ENCODE measurements at places on chromosomes 7 and 10.

GRCh38 chr10:23060918-23061317 is 34.5 kb upstream of the MSRB2 start:
- DNase-seq = no peak

DNA sequence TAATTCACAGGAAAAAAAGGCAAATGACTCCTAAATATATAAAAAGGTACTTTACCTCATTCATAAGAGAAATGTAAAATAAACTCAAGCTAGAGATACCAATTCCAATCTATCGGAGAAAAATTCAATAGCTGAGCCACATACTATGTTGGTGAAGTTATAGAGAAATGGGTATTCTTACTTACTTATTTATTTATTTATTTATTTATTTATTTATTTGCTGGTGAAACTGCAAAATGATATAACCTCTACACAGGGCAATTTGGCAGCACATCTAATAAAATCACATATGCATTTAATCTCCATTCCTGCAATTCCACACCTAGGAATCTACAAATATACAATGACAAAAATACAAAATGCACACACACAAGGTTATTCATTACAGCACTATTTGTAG is 117.5 kb upstream of the TMEM168 start:
- no peak for DNase-seq

DNA sequence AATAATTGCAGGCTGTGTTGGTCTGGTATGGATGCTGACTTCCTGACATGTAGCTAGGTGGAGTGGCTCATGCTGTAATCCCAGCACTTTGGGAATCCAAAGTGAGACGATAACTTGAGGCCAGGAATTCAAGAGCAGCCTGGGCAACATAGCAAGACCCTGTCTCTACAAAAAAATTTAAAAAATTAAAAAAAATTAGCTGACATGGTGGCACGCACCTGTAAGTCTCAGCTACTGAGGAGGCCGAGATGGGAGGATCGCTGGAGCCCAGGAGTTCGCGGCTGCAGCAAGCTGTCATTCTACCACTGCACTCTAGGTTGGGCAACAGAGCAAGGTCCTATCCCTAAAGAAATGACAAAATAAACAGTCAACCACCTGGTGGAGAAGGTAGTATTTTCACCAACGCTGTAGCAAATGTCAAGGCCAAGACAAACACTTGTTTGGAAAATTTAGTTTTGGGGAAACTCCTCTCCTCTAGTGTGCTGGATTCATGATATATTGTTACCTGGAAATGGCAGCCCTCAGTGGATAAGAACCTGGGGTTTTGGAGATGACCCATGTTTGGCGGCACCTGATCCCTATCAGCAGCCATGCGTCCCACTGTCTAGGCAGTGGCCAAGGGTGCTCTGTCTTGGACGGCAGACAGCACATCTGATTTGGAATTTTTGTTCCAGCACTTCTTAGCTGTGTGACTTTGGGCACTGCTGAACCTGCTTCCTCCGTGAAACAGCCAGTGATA is 29.5 kb downstream of the CUX1 start:
- DNase-seq = no peak

- DNase-seq = no peak
These were observed 278.6 kb upstream of the HABP2 start for GRCh38 chr10:113274176-113274829.

- no peak for DNase-seq
These were observed 92.4 kb downstream of the ARID5B start for GRCh38 chr10:61993711-61994401.

- no peak for DNase-seq
These were observed 179.0 kb downstream of the DIP2C start for GRCh38 chr10:510415-510881.

DNA sequence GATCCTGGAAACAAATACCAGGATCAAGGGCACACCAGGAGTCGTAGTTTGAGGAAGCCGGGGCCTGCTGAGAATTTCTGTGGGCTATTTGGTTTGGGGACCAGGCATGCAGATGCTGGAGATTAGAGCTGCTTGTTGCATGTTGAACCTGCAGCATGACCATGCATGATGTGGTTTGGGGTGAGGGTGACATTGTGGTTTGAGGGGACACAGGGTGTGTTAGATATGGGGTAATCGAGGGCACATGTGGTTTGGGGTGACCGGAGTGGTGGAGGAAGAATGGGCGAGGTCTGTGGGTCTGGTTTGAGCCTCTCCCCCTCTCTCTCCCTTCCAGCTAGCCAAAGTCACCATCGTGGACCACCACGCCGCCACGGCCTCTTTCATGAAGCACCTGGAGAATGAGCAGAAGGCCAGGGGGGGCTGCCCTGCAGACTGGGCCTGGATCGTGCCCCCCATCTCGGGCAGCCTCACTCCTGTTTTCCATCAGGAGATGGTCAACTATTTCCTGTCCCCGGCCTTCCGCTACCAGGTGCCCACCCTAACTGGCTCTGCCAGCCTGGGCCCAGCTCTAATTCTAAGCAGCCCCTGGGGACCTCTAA is 10.2 kb downstream of the NOS3 start:
- DNase-seq = no peak

- DNase-seq = no peak
These were observed 138.9 kb downstream of the GRK5 start for GRCh38 chr10:119346095-119346832.

DNA sequence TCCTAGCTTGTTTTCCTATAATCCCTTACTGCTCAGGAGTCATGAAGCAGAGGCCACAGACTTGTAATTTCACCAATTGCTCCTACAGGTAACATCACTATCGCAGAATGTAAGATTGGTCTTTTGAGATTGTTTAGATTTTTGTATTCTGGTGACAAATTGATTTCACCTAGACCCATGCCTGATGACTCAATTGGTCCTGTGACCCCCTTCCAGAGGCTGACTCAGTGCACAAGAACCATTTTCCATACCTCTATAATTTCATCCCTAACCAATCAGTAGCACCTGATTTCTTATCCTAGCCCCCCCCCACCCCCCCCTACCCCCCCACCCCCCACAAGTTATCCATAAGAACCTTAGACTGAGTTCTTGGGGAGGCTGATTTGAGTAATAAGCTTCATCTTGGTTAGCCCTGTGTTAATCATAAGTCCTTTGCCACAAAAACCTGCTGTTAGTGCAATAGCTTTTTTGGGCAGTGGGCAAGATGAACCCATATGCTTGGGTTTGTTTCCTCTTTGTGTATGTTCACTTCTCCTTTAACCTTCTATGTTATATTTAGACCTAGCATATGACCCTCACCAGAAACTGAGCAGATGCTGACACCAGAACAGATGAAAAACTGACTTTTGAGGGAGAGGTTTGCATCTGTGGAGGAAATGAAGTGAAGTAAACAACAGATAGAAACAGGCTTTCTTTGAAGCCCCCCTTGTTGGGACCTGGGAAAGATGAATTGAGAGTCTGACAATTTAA is 187.1 kb downstream of the KIF20B start:
- no peak for DNase-seq

DNA sequence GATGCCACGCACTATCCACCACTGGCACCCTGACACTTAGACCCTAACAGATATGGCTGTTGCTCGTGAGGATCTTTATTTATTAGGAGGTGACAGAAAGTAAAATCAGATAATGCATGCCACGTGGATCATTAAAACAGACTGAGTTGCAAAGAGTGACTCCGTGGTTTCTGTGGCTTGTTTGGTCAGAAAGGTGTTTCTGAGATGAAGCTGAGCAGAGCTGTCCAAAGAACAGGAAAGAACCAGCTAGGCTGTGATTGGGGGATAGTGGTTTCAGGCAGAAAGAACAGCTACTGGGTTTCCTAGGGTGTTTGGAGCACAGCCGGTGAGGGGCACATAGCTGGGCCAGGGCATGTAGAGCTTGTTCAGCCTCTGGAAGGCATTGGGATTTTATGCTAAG is 34.4 kb downstream of the CSGALNACT2 start:
- DNase-seq = no peak

GRCh38 chr10:62356447-62356846 is 17.7 kb upstream of the ZNF365 start:
- no peak for DNase-seq

GRCh38 chr7:157234271-157234670 is 95.5 kb downstream of the UBE3C start:
- no peak for DNase-seq

- no peak for DNase-seq
These were observed 343.7 kb downstream of the TCERG1L start for GRCh38 chr10:130967784-130968183.

- no peak for DNase-seq
These were observed 4.4 kb downstream of the NAT16 start for GRCh38 chr7:101175664-101176063.

GRCh38 chr7:141203586-141203985 is 129.7 kb downstream of the TMEM178B start:
- DNase-seq = no peak

DNA sequence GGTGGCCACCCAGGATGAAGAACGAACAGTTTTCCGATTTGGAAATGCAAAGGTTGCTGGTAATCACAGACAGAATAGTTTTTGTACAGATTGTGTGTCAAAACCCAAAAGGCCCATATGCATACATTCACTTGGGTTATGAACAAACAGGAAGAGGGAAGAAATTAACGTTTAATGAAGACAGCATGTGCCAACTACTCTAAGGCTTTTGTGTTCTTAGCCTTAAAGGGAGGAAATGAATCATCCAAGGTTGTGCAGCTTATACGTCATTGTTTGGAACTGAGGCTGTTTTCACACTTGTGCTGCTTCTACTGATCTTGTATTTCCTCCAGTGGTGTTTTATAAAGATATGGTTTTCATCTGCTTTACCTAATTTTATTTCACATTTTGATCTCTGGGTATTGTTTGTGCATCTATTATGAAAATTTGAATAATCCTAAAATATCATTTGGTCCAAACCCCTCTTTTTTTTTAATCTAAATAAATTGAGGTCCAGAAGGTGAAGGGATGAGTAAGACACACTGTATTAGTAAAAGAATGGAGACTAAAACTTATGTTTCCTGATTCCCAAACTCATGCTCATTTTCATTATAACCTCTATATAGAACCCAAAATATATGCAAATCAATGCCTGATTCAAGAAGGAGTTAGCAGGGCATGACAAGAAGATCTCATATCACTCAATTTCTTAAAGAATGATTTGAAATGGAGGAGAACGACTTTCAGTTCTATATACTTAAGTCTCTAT is 373.1 kb downstream of the THSD7A start:
- DNase-seq = no peak

DNA sequence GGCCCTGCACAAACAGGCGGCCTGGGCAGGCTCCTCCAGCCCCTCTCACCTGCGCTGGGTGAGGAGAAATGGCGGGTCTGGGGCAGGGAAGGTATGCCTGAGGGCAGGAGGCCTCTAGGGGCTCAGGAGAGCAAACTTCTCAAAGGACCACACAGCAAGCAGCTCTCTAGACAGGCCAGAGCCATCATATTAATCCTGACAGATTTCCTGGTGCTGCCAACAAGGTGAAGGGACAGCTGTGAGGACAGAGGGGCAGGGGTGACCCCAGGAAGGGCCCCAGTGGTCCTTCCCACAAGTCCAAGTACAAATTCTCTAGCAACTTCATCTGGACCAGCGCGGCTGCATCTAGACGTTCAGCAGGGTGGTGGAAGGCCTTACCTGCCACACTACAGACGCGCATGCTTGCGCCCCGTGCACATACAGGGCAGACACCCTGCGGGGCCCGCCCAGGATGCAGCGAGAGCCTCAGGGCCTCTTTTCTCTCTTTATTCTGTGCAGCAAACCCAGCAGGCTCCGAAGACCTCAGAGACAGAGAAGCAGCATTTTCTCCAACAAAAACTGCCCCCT is 62.1 kb downstream of the ZRANB1 start:
- DNase-seq = no peak

GRCh38 chr7:88401009-88401623 is 94.4 kb upstream of the STEAP4 start:
- no peak for DNase-seq

DNA sequence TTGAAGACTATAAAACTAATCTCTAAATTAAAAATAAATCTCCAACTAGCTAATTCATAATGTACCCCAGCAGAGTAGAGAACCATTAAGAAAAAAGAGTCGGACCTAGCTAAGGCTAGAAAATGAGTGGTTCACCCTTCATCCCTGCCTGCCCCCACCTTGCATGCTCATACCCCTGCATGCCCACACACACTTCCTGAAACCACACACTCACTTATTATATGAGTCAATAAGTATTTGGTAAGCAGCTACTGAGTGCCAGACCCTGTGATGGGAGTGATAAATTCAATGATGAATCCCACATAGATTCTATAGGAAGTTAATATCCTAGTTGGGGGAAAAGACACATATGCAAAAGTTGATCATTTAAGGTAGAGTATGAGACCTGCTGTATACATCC is 152.9 kb upstream of the INHBA start:
- no peak for DNase-seq

All from NCI-H2227 treated with DMSO at 0.1 percent for 48 hours (cell line).